ENCODE measurements at places on chromosomes 6 and 20. TPM values are rescaled to one million over a fixed set of nuclear protein-coding genes. Genes with fewer than 3 reads are reported as not detected.

RAB22A gene
- total RNA-seq, result 13.2 TPM

GSTA3 gene
- total RNA-seq, result not detected

MEI4 gene
- not detected for total RNA-seq

NKX2-4 gene
- total RNA-seq, result not detected

SIRPA gene
- 0.05 TPM for total RNA-seq

HLA-DQB1 gene
- 2.5 TPM for total RNA-seq

TRIM15 gene
- total RNA-seq, result 0.95 TPM

NHSL1 gene
- 1.2 TPM for total RNA-seq

PRIM2 gene
- total RNA-seq, result 27.2 TPM

IFT52 gene
- 22.2 TPM for total RNA-seq

Data from activated T-cell treated with anti-CD3 and anti-CD28 coated beads, Interleukin-2, amount 50 U/mL, for 72 hours (primary cell).